ENCODE measurements at places on chromosomes 16 and 17. TPM values are rescaled to one million over a fixed set of nuclear protein-coding genes. Genes with fewer than 3 reads are reported as not detected.

The SLC38A8 gene
- total RNA-seq: not detected

The CCL11 gene
- total RNA-seq: not detected

The MAF gene
- total RNA-seq: 12.9 TPM

DNA sequence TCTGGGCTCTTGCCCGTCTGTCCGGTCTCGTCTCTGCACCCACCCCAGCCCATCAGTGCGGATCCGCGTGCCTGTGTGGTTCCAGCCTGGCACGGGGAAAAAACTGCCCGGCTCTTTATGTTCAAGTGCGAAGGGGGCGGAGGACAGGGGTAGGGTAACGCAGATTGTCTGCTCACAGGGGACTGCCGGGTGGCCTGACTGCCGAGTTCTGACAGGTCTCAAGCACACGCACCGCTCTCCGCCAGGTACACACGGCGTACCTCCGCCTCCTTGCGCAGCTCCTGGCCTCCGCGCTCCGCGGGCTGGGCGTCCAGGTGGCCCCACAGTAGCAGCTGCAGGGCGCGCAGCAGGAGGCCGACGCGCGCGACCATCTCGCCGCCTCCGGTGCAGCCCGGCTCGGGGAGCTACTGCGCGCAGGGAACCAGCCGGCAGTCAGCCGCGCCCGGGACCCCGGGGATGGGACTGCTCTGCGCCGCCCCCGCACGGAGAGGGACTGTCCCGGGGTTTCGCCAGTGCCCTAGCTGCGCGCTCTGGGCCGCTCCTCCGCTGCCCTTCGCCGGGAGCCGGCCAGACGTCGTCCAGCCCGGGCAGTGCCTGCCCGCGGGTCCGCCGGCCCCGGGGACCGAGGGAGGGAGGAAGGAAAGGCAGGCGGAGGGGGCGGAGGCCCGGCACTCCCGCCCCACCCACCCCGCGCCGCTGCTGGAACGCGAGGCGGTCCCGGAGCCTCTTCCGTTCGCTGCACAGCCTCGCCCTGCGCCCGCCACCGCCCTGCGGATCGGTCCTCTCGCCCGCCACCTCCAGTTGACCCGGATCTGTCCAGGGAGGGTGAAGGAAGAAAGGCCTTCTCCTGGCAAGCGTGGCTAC, at the start of gene MMP28:
MMP28 (minus strand) TSS at position 635 of the 864 bp plus-strand sequence; CDS start at position 371, 264 bp downstream.
- peak; percentile 32 for DNase-seq

GRCh38 chr17:9313346-9313745, 262.3 kb downstream of the STX8 start:
- DNase-seq: no peak

The CCL1 gene
- total RNA-seq: not detected

DNA sequence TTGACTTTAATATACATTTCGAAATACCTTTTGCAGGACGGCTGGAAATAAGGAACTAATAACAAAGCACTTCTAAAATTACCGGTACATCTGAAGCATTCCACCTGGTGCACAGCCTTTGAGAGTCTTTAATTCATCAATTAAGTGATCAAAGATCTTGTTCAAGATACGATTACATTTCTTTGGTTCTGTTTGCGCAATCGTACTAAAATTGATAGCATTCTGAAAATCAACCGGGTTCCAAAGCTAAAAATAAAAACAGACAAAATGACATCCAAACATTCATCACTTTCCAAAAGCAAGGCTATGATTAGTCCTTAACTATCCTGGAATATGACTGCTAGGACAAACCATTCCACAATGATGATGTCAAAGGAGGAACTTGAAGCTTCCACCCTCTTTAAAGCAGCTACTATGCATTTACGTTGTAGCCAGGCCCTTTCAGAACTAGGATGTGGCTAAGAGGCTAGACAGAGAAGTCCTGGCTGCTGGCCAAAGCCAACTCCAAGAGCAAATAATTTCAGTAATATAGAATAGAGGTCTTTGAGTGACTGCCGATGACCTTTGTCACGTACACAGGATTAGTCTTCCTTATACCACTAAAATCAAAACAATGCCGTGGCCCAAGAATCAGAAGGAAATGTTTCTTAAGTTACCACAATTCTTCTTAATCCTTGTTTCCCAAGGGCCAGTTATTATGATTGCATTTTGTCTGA, 299.8 kb upstream of the PSMD7 start:
- no peak for DNase-seq

GRCh38 chr17:51272812-51273211, 12.5 kb downstream of the UTP18 start:
- DNase-seq: no peak

- peak; percentile 84 for DNase-seq
Observed at GRCh38 chr17:49230636-49231562, at the start of gene PHOSPHO1. Gene PHOSPHO1 (minus strand): TSS chr17:49230787. CDS start chr17:49226691, 4,096 bp downstream.

GRCh38 chr17:73612031-73612472, 32.2 kb downstream of the SDK2 start:
- DNase-seq: no peak

DNA sequence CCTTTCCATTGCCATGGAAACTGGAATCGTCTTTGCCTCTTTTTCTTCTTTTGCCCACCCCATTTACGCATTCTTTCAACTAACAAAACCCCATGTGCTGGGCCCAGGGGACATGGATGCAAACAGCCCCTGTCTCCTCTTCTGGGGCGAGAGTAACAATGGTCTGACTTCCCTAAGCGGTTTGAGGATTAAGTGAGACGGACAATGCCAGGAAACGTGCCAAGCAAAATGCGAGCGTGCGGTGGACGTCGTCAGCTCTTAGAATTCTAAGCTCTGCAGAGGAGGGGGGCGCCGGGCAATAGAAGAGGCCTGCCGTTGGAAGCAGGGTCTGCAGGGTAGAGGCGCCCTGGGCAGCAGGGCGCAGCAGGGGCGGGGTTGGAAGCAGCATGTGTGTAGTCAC, 42.4 kb upstream of the JPH3 start:
- DNase-seq: no peak

DNA sequence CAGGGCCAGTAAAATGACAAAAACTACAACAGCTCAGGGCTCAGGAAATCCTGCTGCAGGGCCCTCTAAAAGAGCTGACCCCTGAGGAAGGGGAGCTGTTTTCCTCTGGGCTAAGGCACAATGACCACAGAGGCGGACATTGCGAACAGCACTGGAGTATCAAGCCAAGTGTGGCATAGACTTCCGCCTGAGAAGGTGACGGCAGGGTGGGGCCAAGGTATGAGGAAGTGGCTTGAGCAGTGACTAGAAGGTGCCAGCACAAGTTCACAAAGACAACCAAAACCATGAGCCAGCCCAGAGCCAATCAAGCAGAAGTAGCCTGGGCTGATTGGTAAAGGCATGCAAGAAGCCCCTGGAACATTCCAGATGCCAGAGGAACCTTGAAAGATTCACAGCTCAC, 13.9 kb downstream of the ERN2 start:
- DNase-seq: no peak

DNA sequence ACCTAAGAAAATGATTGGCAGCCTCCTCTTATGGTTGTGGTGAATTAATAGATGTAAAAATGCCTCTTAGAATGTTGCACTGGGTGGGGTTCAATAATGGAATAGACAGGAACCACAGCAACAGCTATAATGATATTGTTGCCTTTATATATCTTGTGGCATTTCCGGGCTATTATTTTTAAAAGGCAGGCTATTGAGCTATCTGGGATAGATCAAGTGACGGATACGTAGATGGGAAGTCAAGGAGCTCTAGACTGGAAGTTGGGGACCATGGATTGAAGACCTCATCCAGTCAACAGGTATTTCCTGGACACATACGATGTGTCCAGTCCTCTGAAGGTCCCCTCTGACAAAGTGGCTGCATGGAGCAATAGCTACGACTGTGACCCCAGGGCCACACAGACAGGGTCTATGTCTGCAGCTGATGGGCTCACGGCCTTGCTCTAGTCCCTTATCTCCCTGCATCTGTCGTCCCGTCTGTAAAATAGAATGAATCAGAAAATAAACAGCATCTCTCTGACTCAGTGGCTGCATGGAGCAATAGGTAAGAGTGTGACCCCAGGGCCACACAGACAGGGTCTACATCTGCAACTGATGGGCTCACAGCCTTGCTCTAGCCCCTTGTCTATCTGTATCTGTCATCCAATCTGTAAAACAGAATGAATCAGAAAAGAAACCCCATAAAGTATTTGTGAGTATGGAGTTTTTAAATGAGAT, 117.7 kb upstream of the FOXF1 start:
- no peak for DNase-seq

- no peak for DNase-seq
Observed at GRCh38 chr16:88948781-88949490, 28.1 kb downstream of the CBFA2T3 start.

DNA sequence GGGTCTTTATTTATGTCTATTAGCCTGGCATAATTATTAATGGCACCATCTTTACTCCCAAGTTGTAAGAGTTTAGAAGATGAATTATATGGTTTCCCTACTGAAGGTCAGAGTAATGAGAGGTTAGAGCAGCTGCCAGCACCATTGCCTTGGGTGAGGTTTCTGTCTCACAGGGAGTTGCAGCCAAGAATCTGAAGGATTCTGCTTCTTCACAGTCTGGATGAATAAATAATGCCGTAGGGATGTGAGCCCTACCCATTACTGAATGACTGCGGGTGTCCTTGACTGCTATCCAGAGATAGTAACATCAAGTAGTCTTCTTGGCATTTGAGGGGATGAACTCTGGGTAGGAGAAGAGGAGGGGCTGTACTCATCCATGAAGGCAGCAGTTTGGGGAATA, 52.8 kb upstream of the SMIM36 start:
- DNase-seq: no peak

DNA sequence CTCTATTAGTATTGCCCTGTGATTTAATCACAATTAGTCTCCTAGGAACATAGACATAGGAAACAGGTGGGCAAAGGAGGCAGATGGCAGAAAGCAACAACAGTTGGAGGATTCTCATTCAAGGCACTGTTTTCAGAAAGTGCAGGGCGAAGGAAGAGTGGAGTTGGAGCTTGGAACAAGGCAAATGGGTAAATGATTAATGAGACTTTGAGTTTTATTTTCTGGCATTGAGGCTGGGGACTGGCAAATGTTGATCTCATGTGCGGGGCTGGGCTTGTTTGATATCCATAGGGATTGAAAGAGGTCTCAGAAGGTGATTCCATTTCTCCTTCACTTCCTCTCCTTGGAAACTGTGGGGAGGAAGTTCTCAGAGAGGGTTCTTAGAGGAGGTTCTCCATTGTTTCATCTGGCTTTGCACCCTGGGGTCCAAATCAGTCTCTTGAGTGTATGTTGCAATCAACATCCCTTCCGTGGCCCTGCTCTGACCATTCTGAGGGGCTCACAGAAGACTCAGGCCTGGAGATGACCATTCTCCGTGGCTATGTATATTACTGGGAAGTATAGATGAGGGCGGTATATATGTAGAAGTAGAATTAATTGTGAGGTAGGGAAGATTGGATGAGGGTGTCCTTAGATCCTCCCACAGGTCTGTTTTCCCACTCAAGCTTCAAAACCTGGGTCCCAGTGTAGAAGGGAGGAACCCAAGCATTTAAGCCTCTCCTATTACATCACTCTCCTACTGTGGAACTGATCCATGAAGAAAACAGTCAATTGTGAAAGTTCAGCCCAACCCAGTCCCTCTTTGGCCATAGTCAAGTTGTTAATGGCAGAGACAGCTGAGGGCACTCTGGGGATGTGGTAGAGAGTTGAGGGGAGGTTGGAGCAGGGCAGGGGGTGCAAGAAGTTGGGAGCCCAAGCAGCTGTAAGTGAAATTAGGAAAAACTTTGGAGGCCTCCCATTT, 36.5 kb upstream of the SRSF1 start:
- no peak for DNase-seq

- DNase-seq: no peak
Observed at GRCh38 chr16:67091906-67092566, 17.7 kb upstream of the PHAF1 start.
